ENCODE measurements at places on chromosomes 11 and 22.
A peak's percentile ranks its signal among the peaks of the same experiment; 100 is the strongest.

DNA sequence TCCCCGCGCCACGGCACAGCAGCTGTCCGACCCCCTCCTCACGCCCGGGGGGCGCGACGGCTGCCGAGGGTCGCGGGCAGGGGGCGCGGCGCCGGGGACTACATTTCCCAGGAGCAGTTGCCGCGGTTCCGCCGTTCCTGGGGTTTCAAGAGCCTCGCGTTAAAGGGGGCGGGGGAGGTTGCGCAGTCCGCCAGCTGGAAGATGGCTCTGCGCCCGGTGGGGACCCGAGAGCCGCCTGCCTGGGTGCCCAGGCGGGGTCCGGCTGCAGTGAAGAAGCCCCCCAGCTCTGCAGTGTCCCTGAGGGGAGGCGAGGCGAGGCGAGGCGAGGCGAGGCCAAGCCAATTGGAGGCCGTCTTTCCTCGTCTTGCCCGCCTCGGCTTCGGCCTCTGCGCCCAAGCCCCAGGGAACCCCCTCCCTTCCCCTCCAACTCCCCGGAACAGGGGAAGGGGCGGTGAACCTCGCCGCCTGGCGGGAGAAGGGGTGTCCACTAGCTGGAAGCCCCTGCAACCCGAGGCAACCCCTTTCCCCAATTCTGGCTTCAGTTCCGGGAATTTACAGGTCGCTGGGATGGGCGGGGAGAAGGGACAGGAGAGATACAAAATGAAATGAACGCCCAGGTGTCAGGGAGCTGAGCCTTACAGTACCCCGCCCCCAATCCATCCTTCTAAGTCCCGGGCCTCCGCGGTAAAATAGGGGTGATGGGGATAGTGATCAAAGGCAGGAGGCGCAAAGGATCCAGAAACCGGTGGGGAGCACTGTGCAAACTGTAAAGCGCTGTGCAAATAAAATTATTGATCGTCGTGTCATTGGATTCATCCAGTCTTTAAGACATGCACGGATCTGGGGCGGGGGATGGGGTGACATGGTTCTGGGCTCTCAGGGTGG lies 5.2 kb upstream of the GCAT start:
- DNase-seq, result no peak

GRCh38 chr11:32643526-32643925 lies 59.9 kb downstream of the EIF3M start:
- DNase-seq, result no peak

- peak; percentile 65 for DNase-seq
These were observed 2.3 kb downstream of the CASTOR1 start for GRCh38 chr22:30286813-30287647.

DNA sequence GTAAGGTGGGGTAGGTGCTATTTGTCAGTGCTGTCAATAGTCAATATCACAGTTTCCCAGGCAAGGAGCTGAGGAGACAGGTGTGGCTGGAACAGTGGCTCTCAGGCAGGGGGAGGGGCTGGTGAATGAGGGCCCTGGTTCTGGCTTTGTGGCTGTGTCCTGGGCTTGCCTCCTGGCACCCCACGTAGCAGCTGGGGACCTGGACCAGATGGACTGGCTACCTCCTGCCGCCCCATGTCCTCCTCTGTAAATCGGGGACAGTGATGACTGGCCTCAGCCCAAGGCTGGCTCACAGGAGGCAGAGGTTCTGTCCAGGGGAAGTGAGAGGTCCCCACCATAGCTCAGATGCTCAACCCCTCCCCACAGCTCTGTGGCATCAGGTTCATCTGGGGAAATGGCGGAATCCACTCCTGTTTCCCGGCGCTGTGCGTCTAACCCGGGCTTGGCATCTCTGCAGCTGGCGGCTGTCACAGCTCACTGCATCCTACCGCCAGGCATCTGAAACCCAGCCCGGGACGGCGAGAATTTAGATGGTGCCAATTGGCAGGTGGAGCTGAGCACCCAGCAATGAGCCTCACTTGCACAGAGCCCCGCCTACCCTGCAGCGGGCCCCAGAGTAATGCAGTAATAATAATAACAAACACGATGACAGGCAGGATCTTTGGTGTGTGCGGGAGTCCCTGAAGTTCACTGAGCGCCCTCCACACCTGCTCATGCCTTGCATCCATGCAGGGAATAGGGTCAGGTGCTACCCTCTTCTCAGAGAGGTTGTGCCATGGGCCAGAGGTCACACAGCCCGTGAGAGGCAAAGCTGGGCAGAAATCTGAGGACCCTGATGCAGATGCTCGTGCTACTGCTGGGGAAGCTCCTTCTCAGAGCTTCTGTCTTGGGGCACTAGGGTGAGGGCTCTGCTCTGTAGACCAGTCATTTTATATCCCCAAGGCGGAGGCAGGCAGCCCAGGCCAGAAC lies 27.8 kb upstream of the SHISAL1 start:
- DNase-seq, result no peak

- DNase-seq, result no peak
These were observed 1032.7 kb upstream of the TENM4 start for GRCh38 chr11:80473562-80473961.

- DNase-seq, result no peak
These were observed 200.0 kb downstream of the TBC1D22A start for GRCh38 chr22:46962406-46962805.

- DNase-seq, result no peak
These were observed 102.6 kb downstream of the GALNT18 start for GRCh38 chr11:11519184-11519583.

GRCh38 chr22:27952091-27952490 lies 33.0 kb upstream of the PITPNB start:
- no peak for DNase-seq

GRCh38 chr11:18088966-18089365 lies 16.9 kb downstream of the SAAL1 start:
- no peak for DNase-seq

DNA sequence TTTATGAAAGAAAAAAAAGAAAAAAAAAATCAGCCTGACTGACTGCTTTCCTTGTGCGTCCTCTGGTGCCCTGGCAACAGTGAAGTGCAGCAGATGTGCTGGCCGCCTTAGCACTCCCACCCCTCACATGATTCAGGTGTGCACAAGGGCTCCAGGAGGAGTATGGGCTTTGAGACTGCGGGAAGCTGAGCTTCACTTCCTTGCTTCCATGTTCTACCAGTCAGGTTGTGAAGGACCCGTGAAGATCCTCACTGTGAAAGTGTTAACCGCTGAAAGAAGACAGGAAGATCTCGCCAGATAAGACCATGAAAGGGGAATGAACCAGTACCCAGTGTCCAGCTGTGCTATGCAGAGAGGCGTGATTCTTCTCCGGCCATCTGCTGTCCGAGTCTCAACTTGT lies 48.2 kb downstream of the HIRA start:
- DNase-seq, result no peak

DNA sequence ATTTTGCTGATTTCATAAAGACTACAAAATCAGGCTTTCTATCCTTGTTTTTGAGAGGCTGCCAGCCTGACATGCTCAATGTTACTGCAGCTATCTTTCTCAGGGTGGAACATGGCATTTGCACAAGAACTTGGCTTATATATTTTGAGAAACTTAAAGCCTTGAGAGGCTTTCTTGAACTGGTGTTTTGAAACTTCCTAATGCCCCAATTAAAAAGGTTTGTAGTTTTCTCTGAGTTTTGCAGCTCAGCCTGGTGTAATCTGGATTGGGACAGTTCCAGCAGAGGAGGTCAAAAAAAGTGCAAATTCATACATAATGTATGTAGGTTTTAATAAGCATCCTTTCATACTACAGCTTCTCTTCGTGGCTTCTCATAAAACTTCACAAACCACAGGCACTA lies 223.4 kb downstream of the FAM76B start:
- DNase-seq, result no peak

GRCh38 chr22:44084044-44084772 lies 60.1 kb downstream of the PARVB start:
- no peak for DNase-seq

DNA sequence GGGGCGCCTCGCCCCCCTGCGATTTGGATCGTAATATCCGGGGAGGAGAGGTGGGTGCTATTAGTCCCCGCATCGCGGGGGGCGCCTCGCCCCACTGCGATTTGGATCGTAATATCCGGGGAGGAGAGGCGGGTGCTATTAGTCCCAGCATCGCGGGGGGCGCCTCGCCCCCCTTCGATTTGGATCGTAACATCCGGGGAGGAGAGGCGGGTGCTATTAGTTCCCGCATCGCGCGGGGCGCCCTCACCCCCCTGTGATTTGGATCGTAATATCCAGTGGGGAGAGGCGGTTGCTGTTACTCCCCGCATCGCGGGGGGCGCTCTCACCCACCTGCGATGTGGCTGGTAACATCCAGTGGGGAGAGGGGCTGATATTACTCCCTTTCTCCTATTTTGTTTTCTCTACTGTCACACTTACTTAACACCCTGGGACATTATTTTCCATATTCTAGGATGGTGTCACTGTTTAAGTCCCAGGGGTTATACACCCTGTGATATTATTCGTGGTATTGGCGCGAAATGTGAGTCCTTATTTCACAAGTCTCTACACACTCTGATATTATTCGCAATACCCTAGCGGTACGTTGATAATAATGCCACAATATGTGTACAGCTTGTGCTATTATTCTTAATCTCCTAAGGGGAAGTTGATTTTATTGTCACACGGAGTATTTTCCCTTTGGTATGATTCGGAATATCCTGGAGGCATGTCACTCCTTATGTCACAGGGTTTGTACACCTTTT lies 57.8 kb upstream of the ALDH3B2 start:
- no peak for DNase-seq

DNA sequence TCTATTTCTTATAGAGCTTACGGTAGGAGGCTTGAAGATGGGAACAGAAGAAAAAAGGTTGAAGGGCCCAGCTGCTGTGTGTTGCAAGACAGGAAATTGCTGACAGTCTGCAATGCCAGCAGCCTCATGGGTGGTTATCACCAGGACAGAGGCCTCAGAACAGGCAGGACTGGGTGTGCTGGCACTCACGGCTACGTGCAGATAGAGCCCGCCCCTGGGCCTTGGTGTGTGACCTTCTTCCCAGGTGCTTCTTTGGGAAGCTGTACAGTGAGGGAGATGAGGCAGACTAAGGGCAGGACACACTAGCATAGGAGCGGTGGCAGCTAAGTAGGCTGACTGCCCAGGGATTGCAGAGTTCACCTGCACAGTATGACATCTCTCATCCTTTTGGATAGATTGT lies 12.6 kb downstream of the PRAME start:
- DNase-seq, result no peak

DNA sequence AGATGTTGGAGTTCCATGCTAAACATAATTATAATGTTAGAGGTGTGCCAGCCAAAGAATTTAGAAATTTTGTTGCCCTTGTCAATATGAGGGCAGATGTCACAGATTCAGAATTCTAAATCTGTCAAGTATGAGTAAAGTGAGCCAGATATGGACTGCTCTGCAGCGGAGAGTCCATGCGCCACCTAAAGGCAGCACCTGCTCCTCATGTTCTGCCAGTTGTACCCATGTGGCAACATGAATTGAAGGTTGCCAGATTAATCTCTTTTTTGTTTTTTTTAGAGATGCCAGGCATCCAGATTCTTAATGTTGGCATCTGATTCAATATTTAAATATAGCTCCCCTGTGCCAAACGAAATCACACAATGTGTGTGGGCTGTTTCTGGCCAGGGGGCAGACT lies 678.6 kb upstream of the ANO5 start:
- DNase-seq, result no peak

DNA sequence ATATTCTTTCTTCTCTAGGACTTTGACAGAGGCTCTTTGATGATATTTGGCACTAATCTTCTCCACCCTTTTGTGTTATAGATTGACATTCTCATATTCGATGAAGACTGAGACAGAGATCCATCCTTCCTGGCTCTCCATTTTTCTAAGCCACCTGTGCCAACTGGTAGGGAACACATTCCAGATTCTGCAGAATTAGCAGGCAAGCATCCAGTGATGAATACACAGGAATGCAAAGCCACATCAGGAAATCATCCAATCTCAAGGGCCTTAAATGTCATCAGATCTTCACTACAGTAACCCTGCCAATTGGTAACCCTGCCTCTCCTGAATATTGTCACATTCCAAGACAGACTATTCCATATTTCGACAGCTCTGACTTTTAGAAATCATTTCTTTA lies 718.4 kb upstream of the API5 start:
- DNase-seq, result no peak

DNA sequence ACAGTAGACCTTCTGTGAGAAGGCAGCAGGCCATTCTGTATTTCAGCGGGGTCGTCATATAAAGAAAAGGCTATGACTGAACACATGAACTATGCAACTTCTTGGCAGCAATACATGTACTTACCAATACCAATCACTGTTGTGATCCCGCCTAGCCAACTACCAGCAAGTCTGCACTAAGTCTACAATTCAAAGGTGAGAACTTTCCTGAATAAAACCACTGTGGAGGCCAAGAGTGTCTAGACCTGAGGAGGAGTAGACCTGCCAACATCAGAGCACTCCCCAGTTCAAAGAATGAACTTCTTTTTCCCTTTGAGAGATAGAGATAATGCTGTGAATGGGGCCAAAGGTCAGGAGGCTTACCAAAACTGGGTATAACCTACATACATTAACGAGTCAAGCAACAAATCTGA lies 108.2 kb downstream of the SIK3 start:
- DNase-seq, result no peak

- DNase-seq, result no peak
These were observed 125.6 kb upstream of the SORL1-AS1 start for GRCh38 chr11:121578251-121578976.

GRCh38 chr22:42847110-42847509 lies 10.0 kb downstream of the ARFGAP3 start:
- no peak for DNase-seq

DNA sequence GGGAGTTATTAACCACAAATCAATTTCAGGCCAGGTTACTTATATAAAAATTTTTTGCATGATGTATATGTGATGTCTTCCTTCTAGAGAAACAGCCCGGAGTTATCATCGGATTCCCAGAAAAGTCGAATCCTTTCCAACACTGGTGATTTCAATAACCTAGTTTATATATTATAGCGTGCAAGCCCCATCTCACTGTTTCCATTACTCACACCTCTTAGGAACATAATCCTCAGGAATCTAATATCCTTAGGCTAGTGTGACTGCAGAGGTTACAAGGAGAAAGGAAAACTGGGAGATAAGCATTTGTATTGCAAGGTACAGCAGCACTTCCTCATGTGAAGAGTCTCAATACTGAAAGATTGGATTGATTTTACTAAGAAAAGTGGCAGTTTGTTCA lies 20.3 kb downstream of the ARHGAP20 start:
- no peak for DNase-seq

DNA sequence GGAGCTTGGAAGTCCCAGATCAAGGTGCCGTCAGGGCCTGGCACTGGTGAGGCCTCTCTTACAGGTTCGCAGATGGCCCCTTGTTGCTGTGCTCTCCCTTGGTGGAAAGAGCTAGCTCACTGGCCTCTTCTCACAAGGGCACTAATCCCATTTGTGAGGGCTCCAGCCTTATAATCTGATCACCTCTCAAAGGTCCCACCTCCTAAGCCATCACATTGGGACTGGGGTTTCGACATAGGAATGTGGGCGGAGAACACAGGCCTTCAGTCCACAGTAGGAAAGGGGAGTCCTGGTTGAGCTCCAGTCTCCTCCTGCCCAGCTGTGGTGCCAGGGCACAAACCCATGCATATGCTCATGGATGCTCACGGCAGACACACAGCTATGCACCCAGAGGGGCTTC lies 14.0 kb upstream of the LRRC32 start:
- DNase-seq, result no peak
